ENCODE measurements at places on chromosomes 12 and 14. TPM values are rescaled to one million over a fixed set of nuclear protein-coding genes. Genes with fewer than 3 reads are reported as not detected.

DNA sequence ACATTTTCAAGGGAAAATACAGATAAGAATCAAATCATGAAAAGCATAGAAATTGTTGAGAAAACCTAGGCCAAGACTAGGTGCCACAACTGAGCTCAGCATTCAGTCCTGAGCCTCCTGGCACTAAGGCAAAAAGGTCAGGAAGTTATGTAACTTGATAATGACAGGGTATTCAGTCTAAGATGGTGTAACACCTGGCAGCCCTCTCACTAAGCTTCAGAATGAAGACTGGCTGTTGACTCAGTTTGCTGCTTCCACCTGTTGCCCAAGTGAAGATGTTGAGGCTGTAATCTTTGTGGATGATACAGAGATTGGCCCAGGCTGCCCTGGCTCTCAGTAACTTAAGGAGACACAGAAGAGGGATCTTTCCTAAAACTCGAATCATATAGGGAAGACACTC, 19.6 kb downstream of the PROX2 start:
- no peak for DNase-seq

DNA sequence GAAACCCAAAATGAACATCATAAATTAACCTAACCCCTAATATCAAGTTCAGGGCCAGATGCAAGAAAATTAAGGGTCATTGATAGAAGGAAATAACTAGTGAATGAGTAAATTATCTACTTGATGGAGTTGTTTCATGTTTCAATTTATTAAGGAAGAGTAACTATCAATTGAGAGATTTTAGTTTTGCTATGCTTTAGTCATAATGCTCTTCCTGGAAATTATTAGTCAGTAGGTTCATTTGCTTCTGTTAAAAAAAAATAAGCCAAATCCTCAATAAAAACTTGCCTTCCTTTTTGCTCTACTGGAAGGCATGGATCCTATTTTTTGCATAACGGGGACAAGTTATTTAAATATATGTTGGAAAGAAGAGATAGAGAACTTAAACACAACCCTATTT, 59.0 kb upstream of the HIF1A start:
- no peak for DNase-seq

GRCh38 chr12:68591734-68592418, 18.8 kb upstream of the RAP1B start:
- no peak for DNase-seq

- no peak for DNase-seq
These were observed 172.3 kb upstream of the TMPO start for GRCh38 chr12:98343002-98343567.

GRCh38 chr14:78316786-78317185, 146.6 kb downstream of the NRXN3 start:
- no peak for DNase-seq

- DNase-seq, result no peak
These were observed 78.4 kb upstream of the PPM1H start for GRCh38 chr12:63013302-63013701.

DNA sequence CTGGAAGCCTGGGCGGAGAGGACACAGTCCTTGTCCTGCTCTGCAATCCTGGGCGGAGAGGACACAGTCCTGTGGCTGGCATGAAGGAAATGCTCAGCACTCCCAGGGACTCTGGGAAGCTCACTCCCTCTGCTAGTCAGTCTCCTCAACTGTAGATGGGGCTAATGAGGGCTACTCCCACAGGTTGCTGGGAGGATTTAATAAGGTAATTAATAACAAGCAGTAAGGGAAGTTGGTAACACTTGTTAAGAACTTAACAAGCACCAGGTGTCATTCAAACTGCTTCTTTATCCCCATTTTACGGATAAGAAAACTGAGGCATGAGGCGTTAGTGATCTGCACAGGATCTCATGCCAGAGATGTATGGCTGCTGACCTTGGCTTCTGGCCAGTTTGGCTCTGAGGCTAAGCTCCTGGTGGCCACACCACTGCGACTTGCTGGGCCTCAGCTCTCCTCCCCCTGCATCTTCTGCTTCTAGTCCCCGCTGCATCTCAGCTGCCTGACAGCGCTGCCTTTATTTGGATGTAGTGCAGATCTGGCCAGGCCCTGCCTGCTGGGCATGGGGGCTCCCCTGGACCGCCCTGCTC, 54.1 kb upstream of the BEGAIN start:
- DNase-seq, result no peak

- DNase-seq, result no peak
These were observed 31.5 kb downstream of the SCN8A start for GRCh38 chr12:51622564-51622963.

GRCh38 chr12:26469421-26470180, 274.2 kb downstream of the SSPN start:
- DNase-seq, result no peak

DNA sequence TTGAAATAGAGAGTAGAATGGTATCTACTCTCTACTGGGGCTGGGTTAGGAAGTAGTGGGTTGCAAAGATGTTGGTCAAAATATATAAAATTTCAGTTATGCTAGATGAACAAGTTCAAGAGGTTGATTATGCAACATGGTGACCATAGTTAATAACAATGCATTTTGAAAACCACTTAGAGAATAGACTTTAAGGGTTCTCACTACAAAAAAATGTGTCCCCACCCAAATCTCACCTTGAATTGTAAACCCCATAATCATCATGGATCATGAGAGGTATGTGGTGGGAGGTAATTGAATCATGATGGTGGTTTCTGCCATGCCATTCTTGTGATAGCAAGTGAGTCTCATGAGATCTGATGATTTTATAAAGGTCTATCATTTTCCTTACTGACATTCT, 94.0 kb downstream of the C12orf50 start:
- no peak for DNase-seq

Gene TMEM52B
- total RNA-seq, result not detected

Gene ADAMTS20
- total RNA-seq, result not detected

Gene TAS2R31
- total RNA-seq, result 1.3 TPM

Gene EEF1AKMT3
- 7.4 TPM for total RNA-seq

Gene TMEM253
- total RNA-seq, result 0.33 TPM

Gene LAG3
- total RNA-seq, result 2.7 TPM

Data from Panc1 (cell line).